Right ventricle myocardium inferior (tissue), 1 donor: ENCODE measurements at places on chromosomes 6 and 20.

- DNase-seq: no peak
Observed at GRCh38 chr6:33095681-33096080, 19.9 kb downstream of the HLA-DPB1 start.

GRCh38 chr6:148711833-148712654 is 34.8 kb upstream of the UST start:
- DNase-seq: no peak

- peak; percentile 90 for DNase-seq
Observed at GRCh38 chr20:36461600-36462439, 79.5 kb upstream of the MYL9 start.

- DNase-seq: no peak
Observed at GRCh38 chr6:76592566-76592965, 520.1 kb upstream of the IMPG1 start.

DNA sequence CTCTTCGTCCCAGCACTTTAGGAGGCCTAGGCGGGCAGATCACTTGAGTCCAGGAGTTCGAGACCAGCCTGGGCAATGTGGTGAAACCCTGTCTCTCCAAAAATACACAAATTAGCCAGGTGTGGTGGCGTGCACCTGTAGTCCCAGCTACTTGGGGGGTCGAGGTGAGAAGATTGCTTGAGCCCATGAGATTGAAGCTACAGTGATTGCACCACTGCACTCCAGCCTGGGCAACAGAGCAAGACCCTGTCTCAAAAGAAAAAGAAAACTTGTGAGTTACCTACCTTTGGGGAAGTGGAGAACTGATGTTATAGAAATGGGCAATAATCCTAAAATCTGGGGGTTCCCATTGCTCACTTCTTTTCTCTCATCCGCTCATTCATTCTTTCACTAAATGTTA is 58.0 kb downstream of the E2F3 start:
- no peak for DNase-seq

GRCh38 chr20:35065181-35065580 is 27.4 kb downstream of the TRPC4AP start:
- DNase-seq: no peak

DNA sequence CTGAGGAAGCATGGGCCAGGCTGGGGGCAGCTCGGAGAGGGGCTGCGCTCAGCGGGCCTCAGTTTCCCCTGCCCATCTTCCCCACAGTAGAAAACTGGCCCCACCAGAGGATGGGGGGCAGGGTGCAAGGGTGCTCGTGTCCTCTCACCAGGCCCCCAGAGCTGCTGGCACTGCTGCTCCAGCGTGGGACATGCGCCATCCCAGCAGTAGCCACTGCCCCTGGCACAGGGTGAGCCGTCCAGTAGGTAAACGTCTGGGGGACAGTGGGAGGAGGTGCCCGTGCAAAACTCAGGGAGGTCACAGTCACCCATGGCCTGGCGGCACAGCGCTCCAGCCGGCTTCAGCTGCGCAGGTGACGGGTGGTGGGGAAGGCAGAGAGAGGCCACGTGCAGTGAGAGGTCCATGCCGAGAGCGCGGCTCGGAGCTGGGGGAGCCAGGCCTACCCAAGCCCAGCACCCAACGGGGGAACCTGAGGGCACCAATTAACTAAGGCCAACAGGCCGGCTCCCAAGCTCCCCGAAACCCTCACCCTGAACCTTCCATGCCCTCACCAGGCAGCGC is 8.9 kb upstream of the GFRA4 start:
- peak; percentile 28 for DNase-seq

DNA sequence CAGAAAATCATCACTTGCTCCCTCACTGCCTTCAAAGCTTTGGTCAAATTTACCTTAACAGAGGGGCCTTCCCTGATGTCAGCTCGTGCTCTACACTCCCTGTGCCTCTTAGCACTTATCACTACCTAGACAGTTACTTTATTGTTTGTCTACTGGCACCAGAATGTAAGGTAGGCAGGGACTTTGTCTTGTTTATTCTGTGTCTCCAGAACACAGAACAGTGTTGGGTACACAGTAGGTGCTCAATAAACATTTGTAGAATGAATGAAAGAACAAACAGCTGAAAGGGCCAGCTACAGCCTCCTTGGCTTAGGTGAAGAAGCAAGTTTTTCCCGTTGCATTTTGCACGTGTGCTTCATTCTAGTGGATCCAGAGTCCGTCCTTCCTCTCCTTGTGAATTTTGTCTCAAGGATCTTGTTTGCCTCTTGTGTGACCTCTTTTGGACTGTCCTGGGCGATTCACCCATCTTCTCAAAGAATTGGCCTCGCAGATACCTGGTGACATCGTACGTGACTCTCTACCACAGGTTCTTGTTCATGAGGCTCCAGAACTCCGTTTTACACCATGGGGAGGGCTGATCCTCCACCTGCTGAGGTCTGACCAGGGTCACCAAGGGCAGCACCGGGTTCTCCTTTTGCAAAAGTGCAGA is 84.2 kb upstream of the ARMC2 start:
- DNase-seq: no peak

GRCh38 chr20:49283703-49284625 is 6.1 kb upstream of the ZNFX1 start:
- DNase-seq: no peak

DNA sequence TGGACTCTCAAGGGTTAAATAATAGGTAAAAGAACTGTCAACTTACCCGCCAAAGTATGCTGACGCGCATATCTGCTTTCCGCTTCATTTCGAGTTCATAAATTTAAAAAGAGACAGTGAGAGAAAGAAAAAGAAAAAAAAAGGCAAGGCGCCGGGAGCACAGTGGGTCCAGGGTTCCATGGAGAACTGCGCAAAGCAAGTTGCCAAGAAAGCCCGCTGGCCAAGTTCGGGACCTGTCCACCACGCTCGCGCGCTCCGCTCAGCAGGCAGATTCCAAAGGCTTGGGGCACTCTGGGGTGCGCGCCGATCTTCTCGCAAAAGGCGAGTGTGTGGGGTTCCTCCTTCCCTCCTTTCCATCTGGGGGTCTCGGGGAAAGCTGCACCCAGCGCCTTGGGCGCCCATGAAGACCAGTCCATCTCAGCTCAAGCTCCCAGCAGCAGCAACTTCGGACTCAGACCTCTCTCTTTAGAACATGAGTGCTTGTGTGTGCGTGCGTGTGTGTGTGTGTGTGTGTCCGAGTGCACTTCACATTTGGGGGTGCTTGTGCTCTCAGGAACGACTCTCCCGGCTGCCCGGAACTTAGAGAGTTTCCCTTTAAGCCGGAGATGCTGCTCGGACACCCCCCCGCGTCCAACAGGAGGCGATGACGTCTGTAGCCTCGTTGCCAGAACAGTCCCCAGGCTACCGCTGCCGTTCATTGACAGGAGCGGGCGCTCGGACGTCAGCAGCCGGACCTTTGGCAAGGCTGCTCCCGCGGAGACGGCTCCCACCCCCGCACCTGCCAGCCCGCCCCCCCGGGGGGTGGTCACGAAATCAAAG is 180.0 kb downstream of the TBXT start:
- DNase-seq: peak; percentile 91

GRCh38 chr6:52931351-52931750 is 21.9 kb upstream of the GSTA3 start:
- no peak for DNase-seq

DNA sequence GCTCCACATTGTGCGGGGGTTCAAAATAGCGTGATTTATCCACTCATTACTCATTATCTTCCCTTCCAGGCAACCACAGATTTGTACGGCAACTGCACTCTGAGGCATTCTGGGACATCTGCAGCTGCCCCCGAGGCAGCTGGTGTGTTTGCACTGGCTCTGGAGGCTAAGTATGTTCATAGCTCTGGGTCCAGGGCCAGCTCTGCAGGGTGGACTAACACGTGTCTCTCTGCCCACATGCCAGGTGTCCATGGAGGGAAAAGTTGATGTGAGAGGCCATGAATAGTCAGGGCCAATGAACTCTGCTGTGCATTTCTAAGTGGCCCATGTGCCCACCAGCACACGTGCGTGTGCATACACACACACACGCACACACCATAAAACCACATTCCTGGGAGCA is 74.9 kb downstream of the BFSP1 start:
- no peak for DNase-seq

GRCh38 chr6:91094341-91094740 is 507.5 kb upstream of the MAP3K7 start:
- DNase-seq: no peak

DNA sequence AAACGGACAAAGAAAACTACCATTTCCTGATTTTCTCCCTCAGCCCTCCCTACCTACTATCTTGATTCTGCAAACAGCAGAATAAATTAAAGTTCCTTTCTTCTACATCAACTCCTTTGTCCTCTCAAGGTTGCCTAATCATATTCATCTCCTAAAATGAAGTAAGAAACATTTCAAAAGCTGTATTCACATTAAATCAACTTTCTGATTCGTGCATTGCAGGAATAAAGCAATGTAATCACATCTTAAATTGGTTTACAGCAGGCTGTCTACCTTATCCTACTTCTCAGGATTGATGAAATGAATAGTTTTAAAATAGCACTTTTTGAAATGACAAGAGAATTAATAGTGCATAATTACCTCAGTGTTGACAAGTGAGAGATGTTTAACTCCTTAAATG is 25.1 kb downstream of the PRKN start:
- DNase-seq: no peak

DNA sequence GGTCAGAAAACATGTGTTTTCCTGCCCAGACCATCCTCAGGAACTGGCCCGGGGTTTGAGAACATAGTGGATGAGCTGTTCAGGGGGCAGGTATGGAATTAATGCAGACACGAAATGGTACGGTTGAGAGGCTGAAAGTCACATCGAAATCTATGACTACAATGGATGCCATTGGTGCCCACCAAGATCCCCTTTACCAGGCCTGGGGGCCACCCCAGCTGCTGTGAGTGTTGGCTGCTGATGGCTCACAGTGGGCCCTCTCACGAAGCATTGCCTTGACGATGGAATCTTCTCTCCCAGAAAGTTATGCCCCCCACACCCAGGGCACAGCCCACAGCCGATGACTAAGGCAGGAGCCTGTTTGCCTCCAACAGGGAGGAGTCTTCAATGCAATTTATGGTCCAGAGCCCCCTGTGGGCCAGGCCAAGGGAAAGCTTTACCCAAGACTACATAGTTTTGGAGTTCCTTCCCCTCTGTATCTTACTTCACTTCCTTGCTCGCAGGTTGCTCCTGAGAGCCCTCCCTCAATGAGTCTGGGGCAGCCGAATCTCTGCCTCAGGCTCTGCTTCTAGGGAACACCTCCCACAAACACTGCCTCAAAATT is 92.6 kb downstream of the BFSP1 start:
- DNase-seq: no peak

DNA sequence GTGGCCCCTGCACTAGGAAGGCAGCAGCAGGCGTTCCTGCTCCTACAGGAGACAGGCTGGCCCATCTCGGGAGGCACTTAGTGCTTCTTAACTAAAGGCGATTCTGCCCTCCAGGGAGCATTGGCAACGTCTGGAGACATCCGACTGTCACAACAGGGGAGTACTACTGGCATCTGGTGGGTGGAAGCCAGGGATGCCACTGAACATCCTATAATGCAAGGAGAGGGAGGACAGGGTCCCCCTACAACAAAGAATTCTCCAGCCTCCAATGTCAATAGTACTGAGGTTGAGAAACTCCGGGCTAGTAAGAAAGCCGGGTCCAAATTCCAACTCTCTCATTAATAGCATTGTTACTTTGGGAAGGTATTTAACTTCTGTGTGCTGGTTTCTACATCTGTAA is 119.4 kb upstream of the ARMC2 start:
- DNase-seq: no peak

DNA sequence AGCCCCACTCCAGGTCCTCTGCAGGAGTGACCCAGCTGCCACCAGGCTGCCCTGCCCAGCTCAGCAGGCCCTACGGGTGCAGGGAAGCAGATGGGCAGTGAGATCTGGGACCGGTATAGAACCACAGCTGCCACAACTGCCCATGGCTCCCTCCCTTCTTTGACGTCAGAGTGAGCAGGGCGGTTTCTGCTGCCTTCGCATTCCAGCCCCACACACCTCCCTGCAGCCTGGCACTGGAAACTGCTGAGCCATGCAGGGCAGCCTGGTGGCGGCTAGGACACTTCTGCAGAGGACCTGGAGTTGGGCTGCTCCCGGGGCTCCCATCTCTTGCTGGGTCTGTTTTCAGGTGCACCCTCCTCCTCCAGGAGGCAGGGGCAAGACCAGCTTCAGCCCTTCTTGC is 101.6 kb upstream of the CD93 start:
- DNase-seq: peak; percentile 70

GRCh38 chr6:82331031-82331773 is 32.4 kb upstream of the TPBG start:
- DNase-seq: no peak

GRCh38 chr20:33119725-33120720 is 40.6 kb downstream of the BPIFB4 start:
- no peak for DNase-seq

- DNase-seq: no peak
Observed at GRCh38 chr6:71248306-71248765, 40.3 kb upstream of the OGFRL1 start.

DNA sequence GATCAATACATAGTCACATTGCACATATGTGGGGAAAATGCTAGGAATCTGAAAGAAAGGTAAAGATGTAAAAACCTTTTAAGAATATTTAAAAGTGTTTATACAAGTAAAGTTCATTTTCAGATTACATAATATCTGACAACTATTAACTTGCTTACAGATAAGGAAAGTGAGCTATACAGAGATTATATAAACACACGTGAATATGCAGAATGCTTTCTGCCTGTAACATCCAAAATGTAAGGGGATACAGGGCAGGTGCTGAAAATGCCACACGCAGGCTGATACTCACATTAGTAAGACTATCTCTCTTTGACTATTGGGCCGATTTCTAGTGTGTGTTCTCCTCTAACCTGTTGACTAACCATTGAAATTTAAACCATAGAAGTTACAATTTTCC is 17.9 kb upstream of the MAP7 start:
- no peak for DNase-seq

DNA sequence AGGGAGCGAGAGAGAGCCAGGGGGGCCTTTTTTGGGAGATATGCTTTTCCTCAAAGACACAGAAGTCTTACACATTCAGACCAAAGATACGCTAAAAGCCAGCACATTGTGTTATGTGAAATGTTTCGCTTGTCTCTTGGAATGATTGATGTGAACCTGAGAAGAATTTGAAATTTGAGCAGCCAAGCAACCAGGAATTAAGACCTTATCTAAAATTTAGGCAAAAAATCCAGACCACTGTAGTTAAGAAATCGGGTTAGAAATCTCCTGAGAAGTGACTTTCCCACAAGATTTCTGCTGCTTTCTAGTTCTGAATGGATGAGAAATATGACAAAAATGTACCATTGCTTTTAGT is 223.2 kb upstream of the GMDS start:
- no peak for DNase-seq
